Pancreas (tissue), 10 donors: ENCODE measurements at places on chromosomes 1 and 21.

DNA sequence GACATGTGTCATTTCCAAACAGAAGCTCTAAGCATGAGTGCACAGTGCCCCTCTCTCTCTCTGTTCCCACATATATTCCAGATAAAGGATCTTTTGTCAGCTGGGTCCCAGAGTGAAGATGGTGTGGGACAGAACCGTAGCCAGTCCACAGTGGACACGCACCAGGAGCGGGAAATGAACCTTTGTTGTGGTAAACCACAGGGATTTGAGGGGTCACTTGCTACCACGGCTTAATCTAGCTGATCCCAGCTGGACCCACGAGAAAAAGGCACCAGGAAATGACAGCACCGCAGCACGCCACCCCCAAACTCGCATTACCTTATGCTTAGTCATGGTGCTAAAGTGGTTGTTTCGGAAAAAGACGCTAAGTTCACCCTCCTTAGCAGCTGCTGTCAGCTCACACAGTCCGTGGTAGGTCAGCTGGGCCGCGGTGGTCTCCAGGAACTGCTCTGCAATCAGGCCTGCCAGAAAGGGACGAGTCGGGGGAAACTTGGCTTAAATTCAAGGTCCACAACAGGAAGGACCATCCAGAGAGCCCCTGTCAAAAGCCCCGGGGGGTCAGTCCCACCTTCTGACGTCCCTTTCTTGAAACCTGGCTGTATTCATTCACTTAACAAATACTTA lies 7.5 kb downstream of the MINDY1 start:
- no peak for DNase-seq

DNA sequence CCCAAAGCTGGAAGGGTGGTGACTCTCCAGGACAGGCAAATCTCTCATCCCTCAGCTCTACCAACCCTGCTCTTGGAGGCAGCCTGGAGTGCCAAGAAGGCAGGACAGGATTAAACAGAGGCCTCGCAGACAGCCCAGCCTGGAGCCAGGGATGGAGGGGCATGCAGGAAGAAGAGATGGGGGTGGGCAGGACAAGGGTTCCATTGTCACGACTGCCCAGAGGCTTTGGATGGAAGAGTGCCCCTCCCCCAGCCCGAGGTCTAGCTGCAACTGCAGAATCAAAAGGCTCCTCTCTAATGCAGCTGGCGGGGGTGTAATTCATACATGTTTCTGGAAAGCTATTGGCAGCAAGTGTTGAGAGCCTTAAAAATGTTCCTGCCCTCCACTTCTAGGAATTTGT lies 8.8 kb downstream of the RAB7B start:
- peak; percentile 9 for DNase-seq

DNA sequence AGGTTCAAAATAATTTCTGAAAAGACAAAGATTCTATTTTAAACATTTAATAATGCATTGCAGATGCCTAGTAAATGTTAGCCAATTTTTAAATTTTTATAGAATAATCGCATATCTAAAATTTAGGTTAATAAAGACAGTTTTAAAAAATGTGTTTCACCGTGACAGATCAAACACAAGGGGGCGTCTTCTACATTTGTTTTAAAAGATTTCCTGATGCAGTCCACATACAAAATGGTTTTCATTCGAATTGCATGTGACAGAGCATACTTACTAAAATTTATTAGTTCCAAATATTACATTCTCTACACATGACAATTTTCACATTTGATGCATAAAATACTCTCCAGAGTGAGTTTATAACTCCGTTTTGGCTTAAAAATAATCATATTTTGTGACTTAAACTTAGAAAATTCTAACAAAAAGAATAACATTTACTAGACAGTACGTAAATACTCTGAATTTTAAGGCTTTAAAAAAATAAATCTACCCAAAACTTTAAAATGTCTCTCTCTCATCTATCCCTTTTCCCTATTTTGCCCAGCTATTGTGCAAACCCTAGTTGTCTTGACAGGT lies 75.5 kb downstream of the ADAMTS1 start:
- DNase-seq = no peak

DNA sequence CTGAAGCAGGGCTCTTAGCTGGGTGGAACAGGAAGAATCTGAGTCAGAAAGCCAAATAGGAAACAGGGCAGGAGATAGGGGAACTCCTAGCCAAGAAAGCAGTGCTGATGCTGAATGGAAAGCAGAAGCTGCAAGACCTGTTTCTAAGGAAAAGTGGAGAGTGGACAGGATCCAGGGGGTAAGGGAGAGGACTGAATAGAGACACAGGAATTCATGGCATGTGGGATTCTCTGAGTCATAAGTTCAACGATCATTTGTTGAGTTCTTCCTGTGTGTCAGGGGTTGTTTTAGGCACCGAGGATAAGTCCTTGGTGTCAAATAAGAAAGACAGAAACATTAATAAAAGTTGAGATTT lies 153.8 kb upstream of the FGGY start:
- no peak for DNase-seq

DNA sequence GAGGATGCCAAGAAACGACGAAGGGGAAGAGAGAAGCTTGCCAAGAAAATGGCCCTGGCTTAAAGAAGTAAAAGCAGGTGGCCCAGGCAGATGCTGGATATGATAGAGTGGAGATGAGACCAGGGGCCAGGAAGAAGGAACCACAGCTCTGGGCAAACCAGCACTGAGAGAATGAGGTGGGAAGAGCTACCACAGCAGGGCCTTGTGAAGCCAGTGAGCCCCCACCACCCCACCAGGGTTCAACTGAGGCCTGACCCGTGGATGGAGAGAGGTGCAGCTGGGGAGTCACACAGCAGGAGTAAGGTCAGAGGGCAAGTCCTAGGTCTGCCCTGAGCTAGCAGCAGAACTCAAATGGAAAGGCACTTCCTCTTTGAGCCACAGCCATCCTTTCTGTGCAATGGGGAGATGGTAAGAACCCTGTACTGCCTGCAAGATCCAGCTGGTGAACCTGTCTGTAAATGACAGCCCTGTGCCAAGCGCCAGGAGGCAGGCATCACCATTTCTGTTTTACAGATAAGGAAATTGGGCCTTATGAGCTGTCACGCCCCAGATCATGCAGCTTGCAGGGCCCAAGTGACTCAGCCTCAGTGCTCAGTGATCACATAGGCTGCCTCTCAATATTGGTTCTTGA lies 8.5 kb downstream of the SH3BGRL3 start:
- no peak for DNase-seq

GRCh38 chr1:168821434-168821833 lies 92.4 kb upstream of the DPT start:
- no peak for DNase-seq

- peak; percentile 98 for DNase-seq
Observed at GRCh38 chr1:156123356-156124196, 9.1 kb downstream of the LMNA start.

GRCh38 chr1:44557778-44558177 lies 116.5 kb downstream of the TMEM53 start:
- DNase-seq = no peak

DNA sequence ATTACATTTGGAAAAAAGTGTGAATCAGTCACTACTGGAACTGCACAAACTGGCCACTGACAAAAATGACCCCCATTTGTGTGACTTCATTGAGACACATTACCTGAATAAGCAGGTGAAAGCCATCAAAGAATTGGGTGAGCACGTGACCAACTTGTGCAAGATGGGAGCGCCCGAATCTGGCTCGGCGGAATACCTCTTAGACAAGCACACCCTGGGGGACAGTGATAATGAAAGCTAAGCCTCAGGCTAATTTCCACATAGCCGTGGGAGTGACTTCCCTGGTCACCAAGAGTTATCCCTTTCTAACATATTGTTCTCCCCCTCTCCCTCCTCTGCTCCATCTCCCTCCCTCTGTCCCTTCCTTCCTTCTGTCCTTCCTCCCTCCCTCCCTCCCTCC lies 47.7 kb upstream of the RHOU start:
- DNase-seq = no peak

GRCh38 chr1:93619507-93620171 lies 62.0 kb downstream of the BCAR3 start:
- no peak for DNase-seq

DNA sequence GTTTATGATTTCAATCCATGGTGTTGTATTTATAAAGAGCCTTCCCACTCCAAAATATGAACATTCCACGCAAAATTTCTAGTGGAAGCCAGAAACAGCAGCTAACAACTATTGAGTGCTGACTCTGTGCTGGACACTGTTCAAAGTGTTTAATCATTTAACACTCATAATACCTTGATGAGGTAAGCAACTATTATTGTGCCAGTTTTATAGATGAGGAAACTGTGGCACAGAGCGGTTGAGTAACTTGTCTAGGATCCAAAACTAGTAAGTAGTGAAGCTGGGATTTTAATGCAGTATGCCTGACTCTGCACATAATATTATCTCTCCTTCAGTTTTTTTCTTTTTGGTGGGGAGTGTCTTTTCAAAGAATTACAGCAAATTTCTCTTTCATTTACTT lies 228.3 kb downstream of the SLC35F3 start:
- DNase-seq = no peak

- peak; percentile 67 for DNase-seq
Observed at GRCh38 chr1:151511636-151512215, 539 bp downstream of the CGN start.

DNA sequence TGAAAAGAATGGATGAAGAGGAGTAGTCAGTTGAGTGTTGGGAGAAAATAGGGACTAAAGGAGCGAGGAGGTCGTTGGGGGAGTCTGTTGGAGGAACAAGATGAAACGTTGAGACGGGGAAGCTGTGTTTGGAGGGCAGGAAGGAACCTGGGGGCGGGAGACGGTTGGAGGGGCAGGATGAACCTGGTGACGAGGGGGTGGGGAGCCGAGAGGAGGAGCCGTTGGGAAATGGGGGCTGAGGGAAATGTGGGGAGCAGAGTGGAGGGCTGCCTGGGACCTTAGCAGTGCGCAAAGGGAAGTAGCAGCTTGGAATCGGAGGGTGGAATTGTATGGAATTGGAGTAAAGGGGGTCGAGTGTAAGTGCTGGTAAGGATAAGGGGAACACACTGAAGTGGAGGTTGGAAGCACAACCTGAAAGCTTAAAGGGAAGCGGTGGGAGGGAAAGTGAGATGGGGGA lies 630 bp downstream of the MTF2 start:
- DNase-seq = peak; percentile 26

GRCh38 chr21:27154451-27155129 lies 187.7 kb upstream of the ADAMTS5 start:
- DNase-seq = no peak
